ENCODE measurements at places on chromosomes 5 and 9. TPM values are rescaled to one million over a fixed set of nuclear protein-coding genes. Genes with fewer than 3 reads are reported as not detected.

The ZER1 gene
- 12.5 TPM for total RNA-seq

DNA sequence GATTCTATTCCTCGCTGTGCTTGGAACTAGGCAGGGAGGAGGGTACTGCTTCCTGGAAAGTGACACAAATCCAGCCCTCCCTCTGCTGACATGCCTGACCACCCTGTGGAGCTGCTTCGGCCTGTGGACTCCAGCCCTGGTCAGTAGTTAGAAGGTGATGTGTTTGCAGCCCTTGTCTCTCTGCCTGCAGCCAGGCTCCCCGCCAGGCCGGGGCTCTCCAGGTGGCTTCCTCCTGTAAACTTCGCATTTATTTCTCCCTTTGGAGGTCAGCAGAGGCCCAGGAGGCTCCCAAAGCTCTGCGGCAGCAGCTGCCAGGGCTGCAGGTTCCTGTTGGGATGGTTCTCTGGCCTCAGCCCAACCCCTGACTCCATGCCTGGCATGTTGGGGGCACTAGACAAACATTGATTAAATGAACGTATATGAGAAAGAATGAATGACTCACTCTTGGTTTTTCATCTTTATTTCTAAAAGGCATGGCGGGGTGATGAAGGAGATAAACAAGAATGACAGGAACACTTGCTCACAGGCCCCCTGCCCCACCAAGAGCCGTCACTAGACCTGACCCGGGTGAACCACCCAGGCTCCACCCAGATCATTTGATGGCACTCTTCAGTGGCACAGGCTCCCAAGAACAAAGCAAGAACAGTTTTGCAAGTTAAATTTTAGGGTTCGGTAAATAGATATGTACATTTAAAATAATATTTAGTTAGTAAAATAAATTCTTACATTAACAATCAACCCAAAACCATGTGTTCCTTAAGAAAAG lies 8.4 kb upstream of the IRX2 start:
- no peak for DNase-seq

- no peak for DNase-seq
These were observed 518.1 kb downstream of the AGTPBP1 start for GRCh38 chr9:85223506-85224125.

- DNase-seq = no peak
These were observed 43.3 kb upstream of the CDC42SE2 start for GRCh38 chr5:131220566-131220965.

The NRG2 gene
- 3.9 TPM for total RNA-seq

DNA sequence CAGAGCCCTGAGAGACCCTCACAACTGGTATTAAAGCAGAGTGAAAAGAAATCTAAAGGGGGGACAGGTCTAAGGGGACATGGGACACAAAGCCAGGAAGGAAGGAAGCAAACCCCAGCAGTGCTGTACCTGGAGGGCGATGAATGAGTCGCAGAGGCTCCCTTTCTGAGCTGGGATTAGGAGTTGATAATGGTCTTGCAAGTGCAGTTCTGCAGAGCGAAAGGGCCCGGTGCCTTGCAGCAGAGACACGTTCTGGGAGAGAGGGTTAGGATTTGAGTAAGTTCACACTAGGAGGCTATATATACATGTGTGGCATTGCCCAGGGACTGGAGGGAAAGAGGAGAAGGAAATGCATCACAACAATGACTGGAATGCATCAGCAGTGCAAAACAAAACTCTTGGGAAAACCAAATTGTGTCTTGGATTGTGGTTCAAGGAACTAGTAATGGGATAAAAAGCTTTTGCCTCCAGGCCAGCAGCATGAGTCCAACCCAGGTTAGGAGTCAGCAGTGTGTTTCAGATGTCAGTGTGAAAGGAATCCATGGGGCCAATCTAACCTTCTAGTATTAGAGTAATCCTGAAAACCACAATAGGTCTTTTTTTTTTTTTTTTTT lies 38.8 kb upstream of the LIFR start:
- no peak for DNase-seq

GRCh38 chr5:35938568-35939227 lies at the start of gene CAPSL:
CAPSL (minus strand) TSS chr5:35938622; CDS start chr5:35921120, 17,502 bp downstream.
- no peak for DNase-seq

GRCh38 chr9:20722221-20722620 lies 38.2 kb downstream of the FOCAD start:
- DNase-seq = no peak

DNA sequence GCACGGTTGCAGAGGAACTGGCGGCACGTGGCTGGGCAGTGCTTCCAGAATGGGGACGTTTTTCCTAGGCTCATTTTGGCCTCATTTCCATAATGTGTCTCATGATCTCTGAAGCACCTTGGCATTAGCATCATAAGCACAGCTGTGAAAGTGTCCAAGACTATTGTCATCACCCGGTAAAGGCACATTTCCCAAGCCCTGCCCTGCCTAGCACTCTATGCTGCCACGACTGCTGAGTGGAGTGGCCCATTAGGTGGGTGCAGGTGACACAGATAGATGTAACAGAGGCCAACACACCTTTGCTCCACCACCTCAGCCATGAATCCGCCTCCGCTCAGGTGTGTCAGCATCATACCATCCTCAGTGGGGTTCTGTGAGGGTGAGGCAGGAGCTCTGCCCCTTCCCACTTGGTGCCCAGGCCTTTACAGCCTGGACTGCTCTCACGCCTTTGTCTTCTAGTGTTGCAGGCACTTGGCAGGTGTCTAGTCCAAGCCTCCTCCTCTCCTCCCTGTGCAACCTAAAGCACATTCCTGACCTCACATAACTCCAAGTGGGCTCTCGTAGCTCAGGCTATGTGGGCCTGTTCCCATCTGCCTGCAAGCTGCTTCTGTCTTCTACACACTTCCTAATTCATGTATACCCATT lies 213.0 kb downstream of the FSTL4 start:
- DNase-seq = no peak

The CNTRL gene
- 14.1 TPM for total RNA-seq

DNA sequence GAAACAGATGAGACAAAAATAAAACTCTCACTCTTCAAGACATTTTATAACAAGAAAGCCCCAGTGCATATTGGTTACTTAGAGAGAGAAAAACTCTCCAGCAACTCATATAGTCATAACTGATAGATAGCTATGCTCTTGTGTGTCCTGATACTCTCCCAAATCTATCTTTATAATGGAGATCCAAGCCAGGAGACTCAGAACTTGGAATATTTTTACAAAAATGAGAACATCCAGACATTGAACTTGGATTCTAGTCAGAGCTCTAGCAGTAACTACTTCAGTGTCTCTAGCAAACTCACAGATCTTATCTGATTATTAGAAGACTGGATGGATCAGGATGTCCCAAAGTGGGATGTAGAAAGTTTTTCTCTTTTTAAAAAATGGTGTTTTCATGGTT lies 412.7 kb upstream of the BRINP1 start:
- no peak for DNase-seq

- no peak for DNase-seq
These were observed 80.0 kb upstream of the PUM3 start for GRCh38 chr9:2923766-2924379.

Measured in NCI-H460 (cell line).